ENCODE measurements at places on chromosomes 7 and 10. TPM values are rescaled to one million over a fixed set of nuclear protein-coding genes. Genes with fewer than 3 reads are reported as not detected.

ANKRD22 gene
- total RNA-seq = 4.2 TPM

FOXP2 gene
- 14.7 TPM for total RNA-seq

TBC1D12 gene
- total RNA-seq = 26.1 TPM

FAM25A gene
- not detected for total RNA-seq

COL1A2 gene
- 1,836 TPM for total RNA-seq

LIPJ gene
- not detected for total RNA-seq

TSPAN33 gene
- 10.4 TPM for total RNA-seq

GIMAP4 gene
- 1.8 TPM for total RNA-seq

SEMA3C gene
- 139 TPM for total RNA-seq

PDE1C gene
- total RNA-seq = 3.3 TPM

ANLN gene
- total RNA-seq = 26.3 TPM

NPC1L1 gene
- total RNA-seq = 20.6 TPM

RNF133 gene
- 2.2 TPM for total RNA-seq

UNC5B gene
- total RNA-seq = 15.5 TPM

GRCh38 chr10:4810092-4810491, 15.9 kb upstream of the AKR1E2 start:
- no peak for DNase-seq

DNA sequence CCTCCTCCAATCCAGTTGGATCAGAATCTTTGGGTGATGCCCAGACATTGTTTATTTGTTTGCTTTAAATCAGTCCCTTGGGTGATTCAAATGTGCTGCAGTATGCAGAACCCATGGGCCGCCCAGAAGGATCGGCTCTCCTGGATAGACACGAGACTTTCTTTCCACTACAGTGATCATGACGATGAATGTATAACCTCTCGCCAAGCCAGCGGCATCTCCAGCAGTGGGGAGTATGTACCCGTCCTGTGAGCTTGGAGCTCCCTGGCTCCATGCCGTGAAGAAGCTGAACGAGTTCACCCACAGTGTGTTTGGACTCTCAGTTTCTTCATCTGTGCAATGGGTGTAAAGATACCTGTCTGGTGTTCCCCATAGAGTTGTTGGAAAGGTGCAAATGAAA, 162.3 kb downstream of the CAMK1D start:
- DNase-seq = no peak

- no peak for DNase-seq
These were observed 54.8 kb upstream of the IFRD1 start for GRCh38 chr7:112395411-112395810.

DNA sequence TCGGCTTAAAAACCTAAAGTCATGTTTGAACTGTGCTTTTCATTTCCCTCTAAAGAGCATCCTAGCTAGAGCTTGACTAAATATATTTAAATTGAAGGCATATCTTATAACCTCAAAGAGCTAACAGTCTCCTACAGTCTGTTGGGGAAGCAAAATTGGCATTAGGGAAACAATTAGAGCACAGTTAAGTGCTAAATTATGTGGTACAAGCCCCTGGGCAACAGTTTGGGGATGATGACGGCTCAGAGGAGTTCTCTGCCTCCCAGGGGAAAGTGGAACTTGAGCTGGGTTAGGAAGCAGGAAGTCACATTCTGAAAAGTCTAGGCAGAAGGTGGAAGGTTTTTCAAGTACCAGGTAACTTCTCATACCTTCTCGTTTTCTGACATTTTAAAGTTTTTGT, 18.6 kb upstream of the GOT1 start:
- no peak for DNase-seq

- no peak for DNase-seq
These were observed 48.3 kb downstream of the ADCYAP1R1 start for GRCh38 chr7:31100445-31100844.

GRCh38 chr10:62000037-62000603, 98.6 kb downstream of the ARID5B start:
- no peak for DNase-seq

- DNase-seq = no peak
These were observed 86.5 kb downstream of the PPP1R3A start for GRCh38 chr7:113832196-113832745.

- DNase-seq = no peak
These were observed 29.9 kb downstream of the TCF7L2 start for GRCh38 chr10:112979927-112980326.

DNA sequence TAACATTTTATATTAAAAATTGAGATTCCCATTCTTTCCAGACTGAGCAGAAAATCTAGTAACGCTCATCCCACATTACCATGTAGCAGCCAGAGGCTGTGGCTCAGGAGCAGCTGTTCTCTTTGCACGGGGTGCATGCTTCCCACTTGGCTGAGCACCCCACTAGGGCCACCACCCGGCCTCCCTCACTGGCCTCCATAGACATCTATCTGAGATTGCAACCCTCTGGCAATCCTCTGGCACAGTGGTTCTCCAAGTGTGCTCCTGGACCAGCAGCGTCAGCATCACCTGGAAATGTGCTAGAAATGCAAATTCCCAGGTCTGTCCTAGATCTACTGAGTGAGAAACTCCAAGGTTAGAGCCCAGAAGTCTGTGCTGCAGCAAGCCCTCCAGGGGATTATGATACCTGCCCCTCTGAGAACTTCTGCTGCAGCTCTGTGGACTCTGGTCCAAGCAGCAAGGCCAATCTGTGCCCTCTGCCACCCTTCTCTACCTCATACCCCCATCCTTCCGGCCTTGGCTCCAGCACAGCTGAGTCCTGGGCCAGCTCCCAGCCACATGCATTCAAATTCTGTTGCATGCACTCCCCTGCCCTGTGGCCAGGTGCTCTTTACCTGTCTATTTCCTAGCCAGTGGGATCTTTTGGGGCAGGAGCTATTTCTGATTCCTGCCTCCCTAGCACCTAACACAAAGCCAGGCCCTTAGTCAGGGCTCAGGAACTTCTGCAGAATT, 301.5 kb downstream of the GRID1 start:
- DNase-seq = no peak

GRCh38 chr7:43943417-43944187, 17.4 kb downstream of the UBE2D4 start:
- peak; percentile 26 for DNase-seq

DNA sequence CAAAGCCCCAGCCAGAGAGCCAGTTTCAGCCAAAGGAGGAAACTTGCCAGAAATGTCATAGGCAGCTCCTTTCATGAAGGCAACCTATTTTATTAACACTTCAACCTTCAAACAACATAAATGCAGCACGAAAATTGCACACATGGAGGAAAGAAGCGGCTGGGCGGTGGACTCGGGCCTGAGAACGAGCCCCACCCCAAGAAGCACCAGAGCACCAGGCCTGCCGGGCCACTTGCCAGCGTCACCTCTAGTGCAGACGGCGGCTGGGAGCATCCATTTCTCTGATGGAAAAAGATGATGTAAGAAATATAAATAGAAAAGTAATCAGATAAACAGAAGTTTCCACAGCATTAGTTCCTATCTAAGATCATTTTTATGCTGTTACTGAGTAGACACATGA, 100.0 kb downstream of the TCERG1L start:
- no peak for DNase-seq

DNA sequence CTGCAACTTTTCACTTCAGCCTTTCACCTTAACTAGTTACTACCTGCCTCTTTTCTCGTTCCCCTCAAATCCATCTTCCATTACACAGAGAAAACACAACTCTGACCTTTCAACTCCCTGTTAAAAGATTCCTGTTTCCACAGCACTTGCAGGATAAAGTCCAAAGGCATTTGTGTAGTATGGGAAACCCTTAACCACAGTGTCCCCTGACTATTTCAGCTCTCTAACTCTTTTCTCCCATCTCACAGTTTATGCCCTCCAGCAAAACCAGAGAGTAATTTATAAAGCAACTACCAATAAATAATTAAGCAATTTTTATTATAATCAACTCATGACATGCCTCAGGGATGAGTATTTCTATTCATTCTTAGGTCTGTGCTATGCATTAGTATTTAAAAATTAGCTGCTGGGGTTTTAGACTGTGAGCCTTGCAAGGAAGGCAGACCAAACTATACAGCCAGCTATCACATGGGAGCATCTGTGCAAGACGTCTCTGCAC, 51.0 kb downstream of the COL1A2 start:
- no peak for DNase-seq

- peak; percentile 89 for DNase-seq
These were observed 123.6 kb downstream of the RNF32 start for GRCh38 chr7:156764016-156764669.

DNA sequence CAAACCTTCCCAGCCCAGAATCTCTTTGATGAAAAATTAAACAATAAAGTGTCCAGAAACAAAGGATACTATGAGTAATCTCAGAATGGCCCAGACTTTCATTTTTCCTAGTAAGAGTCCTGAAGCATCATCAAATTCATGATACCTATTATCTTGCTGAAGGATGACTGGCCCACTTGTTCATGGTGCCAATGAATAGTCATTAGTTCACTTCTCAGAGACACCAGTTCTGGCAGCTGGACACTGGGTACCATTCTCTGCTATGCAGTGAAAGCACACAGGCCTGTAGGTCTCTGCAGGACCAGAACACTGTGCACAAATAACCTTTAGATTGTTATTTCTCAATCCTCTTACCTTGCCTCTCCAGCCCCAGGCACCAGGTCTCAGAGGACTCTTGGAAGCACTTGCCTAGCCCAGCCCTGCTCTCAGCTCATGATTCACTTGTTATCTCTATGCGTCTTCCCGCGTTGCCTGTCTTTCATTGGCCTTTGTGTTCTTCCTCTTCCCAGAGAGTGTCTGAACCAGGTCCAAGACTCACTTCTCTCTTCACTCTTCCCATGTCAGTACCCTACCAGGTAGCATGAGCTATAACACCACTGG, 98.1 kb upstream of the AGBL3 start:
- peak; percentile 38 for DNase-seq

- DNase-seq = no peak
These were observed 90.3 kb downstream of the CPEB3 start for GRCh38 chr10:92200564-92200963.

- no peak for DNase-seq
These were observed 161.9 kb upstream of the ZMIZ1 start for GRCh38 chr10:78906734-78907390.

GRCh38 chr10:47152861-47153349, 147.1 kb upstream of the GDF10 start:
- no peak for DNase-seq

- DNase-seq = no peak
These were observed 12.7 kb downstream of the RET start for GRCh38 chr10:43089519-43089918.

- DNase-seq = no peak
These were observed 20.0 kb downstream of the XPNPEP1 start for GRCh38 chr10:109902992-109903947.

DNA sequence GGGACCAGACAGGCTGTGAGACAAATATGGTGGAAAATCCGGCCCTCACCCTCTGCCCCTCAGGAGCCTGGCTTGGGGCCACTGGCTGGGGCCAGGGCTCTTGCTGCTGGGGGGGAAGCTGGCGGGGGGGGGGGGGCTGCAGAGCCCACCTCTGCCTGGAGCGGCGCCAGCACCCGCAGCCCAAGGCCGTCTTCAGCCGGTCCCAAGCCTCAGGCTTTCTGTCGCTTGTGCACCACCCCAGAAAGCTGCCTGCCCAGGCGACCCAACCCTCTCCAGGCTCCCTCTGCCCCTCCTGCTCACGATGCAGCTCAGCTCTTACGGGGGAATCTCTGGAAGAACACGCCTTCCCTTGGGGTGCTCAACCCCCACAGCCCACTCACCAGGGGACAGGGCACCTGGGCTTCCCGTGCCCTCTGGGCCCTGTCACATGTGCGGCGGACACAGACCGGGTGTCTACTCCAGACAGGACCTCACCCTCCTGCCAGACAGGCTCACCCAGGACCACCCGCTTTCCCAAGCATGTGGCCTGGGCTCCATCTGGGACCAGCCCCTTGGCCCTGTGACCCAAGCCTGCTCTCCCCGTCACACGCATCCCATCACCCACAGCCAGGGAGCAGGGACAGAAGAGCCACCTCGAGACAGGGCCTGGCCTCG, 43.9 kb downstream of the DPYSL4 start:
- no peak for DNase-seq

DNA sequence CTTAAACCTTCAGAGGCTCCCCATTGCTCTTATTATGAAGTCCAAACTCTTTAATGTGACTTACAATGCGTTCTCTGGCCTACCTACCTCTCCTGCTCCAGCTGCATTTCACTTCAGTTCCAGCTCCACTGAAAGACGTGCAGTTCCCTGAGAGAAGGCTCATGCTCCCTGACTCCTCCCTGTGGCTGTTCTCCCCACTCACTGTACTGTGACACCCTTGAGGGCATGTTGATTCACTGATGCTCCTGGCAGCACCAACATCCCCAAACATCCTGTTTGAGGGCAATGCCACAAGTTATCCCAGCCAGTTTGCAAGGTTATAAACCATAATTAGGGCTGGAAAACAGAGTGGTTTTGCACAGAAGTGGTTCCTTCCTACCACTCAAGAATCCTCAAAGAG, 111.2 kb downstream of the LSM5 start:
- DNase-seq = no peak
